ENCODE measurements at places on chromosomes 12 and 14.

DNA sequence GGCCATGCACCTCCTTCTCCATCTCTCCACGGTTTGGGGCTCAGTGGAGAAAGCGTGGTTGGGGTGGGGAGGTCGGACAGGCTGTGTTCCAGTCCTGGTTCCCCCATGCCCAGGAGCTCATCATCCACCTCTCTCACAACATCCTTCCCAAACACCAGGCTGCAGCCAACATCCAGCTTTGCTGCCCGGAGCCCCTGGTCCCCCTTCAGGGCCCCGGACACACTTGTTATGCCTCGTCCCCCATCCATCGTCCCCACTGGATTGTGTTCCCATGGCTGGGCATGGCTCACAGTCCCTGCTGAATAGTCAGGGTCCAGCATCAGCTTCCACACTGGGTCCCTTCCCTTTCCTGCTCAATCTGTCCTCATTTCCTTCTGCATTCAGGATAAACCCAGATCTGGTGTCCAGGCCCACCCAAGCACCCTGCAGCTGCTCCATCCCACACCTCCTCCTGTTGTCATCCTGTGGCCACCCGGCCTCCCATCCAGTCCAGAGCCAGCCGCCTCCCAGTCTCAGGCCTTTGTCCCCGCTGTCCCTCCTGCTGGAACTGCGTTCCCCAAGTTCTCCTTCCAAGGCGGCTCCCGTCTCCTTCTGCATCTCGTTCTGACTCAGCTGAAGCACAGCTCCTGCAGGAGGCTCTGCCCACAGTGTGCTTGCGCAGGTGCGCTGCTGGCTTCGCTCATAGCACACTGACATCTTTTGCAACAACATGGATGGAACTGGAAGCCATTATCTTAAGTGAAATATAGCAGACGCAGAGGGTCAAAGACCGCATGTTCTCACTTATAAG lies 211.4 kb upstream of the RTL1 start:
- DNase-seq: no peak

DNA sequence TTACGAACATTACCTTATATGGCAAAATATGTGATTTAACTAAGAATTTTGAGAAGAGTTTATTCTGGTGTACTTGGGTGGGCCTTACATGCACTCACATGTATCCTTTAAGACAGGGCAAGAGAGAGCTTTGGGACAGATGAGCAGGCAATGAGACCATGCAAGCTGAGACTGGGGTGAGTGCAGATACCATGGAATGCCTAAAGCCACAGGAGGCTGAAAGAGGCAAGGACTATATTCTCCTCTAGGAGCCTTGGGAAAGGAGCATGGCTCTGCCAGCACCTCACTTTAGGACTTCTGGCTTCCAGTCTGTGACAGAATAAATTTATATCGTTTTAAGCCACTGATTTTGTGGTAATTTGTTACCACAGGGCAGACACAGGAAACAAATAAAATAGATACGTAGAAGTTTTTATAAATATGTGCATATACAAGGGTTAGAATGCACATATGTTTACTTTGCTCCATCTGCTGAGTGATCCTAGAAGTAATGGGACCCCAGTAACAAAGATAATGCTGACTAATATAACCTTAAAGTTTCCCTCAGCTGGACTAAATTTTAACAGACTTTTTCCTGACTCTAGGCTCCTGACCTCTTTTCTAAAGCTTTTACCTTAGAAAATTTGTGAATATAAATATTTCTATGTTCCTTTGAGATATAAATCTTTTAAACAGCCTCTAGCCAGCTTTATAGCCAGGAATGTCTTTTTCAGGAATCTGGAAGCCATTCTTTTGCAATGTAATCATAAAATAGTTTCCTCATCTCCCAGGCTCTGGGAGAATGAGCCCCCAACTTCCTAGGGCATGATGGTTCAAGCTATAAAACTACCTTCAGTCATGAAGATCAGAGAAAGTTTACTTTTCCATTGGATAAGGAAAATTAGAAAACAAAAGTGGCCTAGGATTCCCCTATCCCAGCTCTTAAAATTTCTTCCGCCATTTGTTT lies 216.8 kb downstream of the PPFIA2 start:
- DNase-seq: peak; percentile 35

- DNase-seq: no peak
These were observed 215.0 kb downstream of the SLC38A4 start for GRCh38 chr12:46610754-46611153.

DNA sequence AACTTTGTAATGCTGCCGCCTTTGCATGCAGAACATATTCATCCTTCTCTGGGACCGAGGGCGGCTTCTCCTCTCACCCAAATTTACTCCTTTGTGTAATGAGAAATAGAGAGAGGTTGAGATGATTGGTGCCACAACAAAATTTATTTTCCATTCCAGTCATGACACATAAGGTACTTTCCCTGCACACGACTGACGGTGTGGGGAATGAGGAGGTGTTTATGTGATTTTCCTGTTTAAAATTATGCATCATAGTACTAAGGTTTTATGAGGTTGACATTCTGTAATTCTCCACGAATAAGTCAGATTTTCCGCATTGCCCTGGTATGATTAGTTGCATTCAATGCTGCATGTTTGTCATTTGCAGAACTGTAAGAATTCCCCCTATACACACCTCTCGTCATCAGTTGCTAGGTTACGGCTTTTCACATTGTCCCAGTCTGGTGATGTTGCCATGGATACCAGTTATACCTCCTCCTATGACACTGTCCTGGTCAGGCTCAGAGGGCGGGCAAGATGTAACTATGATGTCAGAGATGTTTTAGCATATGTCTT lies 23.1 kb downstream of the BICDL1 start:
- DNase-seq: peak; percentile 10

DNA sequence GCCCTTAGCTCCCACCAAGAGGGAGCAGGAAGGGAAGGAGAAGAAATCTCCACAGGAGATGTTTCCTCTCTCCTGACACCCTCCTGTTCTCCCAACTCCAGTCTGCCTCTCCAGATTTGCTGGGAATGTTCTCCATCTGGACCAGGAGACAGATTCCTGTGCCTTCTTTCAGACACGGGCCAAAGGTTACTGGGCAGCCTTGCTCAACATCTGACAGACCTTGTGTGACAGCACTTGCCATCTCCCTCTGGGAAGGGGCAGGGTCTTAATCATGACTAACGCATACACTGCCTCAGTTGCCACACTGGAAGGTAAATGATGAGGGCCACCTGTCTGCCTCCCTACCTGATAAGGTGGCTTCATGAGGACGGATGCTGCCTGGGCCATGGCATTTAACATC lies 2.5 kb upstream of the TTC7B start:
- no peak for DNase-seq

GRCh38 chr12:16610743-16611142 lies 4.8 kb upstream of the LMO3 start:
- DNase-seq: no peak

DNA sequence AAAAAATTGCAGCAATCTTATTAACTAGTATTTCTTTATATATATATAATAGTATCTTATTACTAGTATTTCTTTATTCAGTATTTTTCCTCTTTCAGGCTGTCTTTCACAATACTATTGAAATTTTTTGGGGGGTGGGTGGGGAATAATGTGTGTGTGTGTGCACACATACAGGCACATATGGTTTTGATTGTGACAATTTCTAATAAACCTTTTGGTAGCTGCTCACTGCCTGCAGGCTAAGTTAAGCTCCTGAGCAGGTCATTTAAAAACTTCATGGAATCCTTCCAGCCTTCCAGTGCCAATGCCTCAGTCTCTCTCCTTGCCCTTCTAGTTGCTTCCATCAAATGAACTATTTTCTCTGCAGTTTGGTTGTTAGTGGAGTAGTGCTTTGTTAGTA lies 490.1 kb downstream of the PCNX1 start:
- peak; percentile 46 for DNase-seq
